Activated CD4-positive, alpha-beta memory T cell treated with anti-CD3 and anti-CD28 coated beads for 36 hours (primary cell): ENCODE measurements at places on chromosomes 4 and X. TPM values are rescaled to one million over a fixed set of nuclear protein-coding genes. Genes with fewer than 3 reads are reported as not detected.

- H3K4me3 ChIP-seq, result no peak overlapping the region
- H3K27me3 ChIP-seq, result no peaks in the 10 kb centered on the region
- H3K36me3 ChIP-seq, result no peaks in the 10 kb centered on the region
- no peak for DNase-seq
- no peaks in the 10 kb centered on the region for H3K4me1 ChIP-seq
Observed at GRCh38 chrX:79573760-79574159, 206.6 kb upstream of the ITM2A start.

- DNase-seq, result peak; percentile 59
- peak overlapping the region; percentile 69 for H3K4me3 ChIP-seq
- H3K4me1 ChIP-seq, result peaks cover 92% of the 10 kb centered on the region
- peaks cover 41% of the 10 kb centered on the region for H3K36me3 ChIP-seq
- no peaks in the 10 kb centered on the region for H3K27me3 ChIP-seq
- peak overlapping the region; percentile 90 for H3K27ac ChIP-seq
Observed at GRCh38 chrX:1466971-1467561, 14.4 kb upstream of the ASMTL start.

DNA sequence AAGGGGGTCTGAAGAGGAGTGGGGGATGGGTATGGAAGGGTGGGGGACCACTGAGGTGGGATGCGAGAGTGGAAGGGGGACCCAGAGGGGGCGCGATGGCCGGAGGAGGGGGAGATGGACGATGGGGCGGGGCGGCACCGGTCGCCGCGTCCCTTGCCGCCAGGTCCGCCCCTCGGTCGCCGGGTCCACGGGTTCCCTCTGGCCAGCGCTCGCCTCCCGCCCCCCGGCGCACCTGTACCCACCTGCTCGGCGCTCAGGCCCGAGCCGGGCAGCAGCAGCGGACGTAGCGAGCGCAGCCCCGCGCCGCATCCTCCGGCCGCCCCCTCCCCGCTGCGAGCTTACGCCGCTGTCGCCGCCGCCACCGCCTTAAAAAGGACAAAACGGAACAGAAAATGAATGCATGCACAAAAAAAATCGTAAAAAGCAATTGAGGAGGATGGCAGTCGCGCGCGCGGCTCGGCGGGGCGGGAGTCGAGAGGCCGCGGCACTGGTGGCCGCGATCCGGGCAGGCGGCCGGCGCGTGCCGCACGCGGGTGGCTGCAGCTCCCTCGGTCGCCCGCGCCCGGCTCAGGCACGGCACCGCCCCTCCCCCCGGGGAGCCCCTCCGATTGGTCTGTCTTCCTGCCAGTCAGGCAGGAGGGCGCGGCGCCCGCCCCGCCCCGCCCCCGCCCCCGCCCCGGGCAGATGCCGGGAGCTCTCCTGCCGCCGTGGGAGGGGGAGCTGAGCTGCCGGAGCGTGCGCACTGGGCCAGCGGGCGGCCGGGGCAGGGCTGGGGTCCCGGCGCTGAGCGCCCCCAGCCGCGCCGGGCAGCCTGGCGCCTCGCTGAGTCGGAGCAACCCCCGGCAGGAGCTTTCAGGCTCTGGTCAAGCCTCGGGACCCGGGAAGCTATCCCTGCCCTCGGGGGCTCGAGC, at the start of gene JAKMIP1:
JAKMIP1 (minus strand) TSS at position 539 of the 911 bp plus-strand sequence. CDS start 87,699 bp downstream, outside the sequence.
- H3K4me1 ChIP-seq, result peaks cover 35% of the 10 kb centered on the region
- peaks cover 7% of the 10 kb centered on the region for H3K36me3 ChIP-seq
- H3K27ac ChIP-seq, result peak within 1 kb of the TSS; percentile 74
- peak; percentile 93 for DNase-seq
- H3K27me3 ChIP-seq, result peaks cover 15% of the 10 kb centered on the region
- peak within 1 kb of the TSS; percentile 80 for H3K4me3 ChIP-seq

DNA sequence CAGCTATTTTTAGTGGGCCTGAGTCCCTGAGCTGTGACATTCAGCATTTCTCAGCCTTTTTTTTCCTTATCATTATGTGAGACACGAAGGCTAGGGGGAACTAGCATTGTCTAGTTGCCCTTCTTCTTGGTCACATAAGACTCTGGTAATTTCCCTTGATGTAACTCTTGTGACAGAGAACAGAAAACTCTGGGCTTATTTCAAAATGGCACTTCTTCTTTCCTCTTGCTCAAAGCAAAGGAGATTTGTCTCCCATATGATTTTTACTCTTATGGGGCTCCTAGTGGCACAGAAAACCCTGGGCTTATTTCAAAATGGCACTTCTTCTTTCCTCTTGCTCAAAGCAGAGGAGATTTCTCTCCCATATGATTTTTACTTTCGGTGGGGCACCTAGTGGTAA, 14.7 kb downstream of the ATXN3L start:
- no peak for DNase-seq
- no peaks in the 10 kb centered on the region for H3K27me3 ChIP-seq
- H3K27ac ChIP-seq, result no peak overlapping the region

DNA sequence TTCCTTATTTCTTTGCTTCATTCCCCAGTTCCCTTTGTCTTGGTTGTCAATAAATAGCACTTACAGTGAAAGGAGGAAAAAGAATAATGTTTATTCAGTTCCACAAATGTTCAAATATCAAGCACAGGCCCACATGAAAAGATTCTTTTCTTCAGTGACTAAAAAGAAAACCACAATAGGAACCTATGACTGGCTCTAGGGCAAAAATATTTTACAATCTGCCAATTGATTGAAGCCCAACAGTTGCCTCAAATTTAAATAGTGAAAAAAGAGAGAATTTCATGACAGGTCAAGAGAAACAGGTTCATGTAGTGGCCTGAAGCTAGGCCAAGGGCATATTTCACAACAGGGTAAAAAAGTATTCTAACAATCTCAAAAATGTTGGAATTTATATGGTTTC, 553.8 kb downstream of the CENPC start:
- H3K27ac ChIP-seq, result no peak overlapping the region
- no peak for DNase-seq
- H3K4me3 ChIP-seq, result no peak overlapping the region
- H3K36me3 ChIP-seq, result no peaks in the 10 kb centered on the region
- H3K27me3 ChIP-seq, result no peaks in the 10 kb centered on the region
- no peaks in the 10 kb centered on the region for H3K4me1 ChIP-seq

DNA sequence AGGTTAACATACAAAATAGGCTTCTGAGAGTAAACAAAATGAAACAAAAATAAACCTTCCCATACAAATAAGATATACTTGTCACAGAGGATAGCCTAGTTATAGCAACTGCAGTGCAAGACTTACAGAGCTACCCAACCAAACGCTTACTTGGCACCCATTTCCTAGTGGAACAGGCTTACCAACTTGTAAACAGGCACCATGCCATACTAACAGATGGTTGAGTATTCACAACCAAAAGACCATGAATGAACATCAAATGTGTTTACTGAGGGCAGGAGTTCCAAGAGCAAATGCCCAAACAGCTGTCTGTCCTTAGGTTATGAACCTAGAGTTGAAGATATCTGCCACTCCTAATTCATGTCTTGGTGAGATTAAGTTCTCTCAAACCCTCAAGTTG, 2629.2 kb downstream of the PCDH7 start:
- DNase-seq, result no peak
- no peak overlapping the region for H3K27ac ChIP-seq
- no peaks in the 10 kb centered on the region for H3K4me1 ChIP-seq
- no peak overlapping the region for H3K4me3 ChIP-seq
- H3K36me3 ChIP-seq, result no peaks in the 10 kb centered on the region
- H3K27me3 ChIP-seq, result no peaks in the 10 kb centered on the region

GRCh38 chr4:7388627-7389026, 46.1 kb downstream of the PSAPL1 start:
- H3K36me3 ChIP-seq, result no peaks in the 10 kb centered on the region
- no peak for DNase-seq
- H3K27ac ChIP-seq, result no peak overlapping the region

- no peak overlapping the region for H3K27ac ChIP-seq
- peaks cover 7% of the 10 kb centered on the region for H3K27me3 ChIP-seq
- H3K36me3 ChIP-seq, result no peaks in the 10 kb centered on the region
- H3K4me3 ChIP-seq, result no peak overlapping the region
Observed at GRCh38 chr4:48445704-48446103, 37.4 kb upstream of the SLC10A4 start.

- DNase-seq, result no peak
- H3K36me3 ChIP-seq, result no peaks in the 10 kb centered on the region
- H3K27me3 ChIP-seq, result no peaks in the 10 kb centered on the region
- no peaks in the 10 kb centered on the region for H3K4me1 ChIP-seq
- no peak overlapping the region for H3K4me3 ChIP-seq
Observed at GRCh38 chrX:6708676-6709380, 173.9 kb upstream of the VCX3A start.

DNA sequence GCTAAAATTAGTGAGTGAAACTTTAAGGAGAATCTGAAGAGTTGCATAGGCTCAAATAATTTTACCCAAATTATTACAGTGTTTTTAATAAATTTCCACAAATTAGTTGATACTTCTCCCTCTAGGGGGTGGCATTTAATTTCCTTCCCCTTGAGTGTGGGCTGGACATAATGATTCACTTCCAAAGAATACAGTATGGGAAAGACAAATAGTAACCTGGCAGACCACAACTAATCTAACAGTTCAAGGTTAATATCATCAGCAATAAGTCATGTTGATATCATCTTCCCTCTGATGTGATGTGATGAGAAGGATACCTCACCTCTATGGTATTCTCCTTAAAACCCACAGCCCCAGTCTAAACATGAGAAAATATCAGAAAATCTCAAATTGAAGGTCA, 15.5 kb downstream of the PFKFB1 start:
- H3K4me1 ChIP-seq, result no peaks in the 10 kb centered on the region
- H3K36me3 ChIP-seq, result no peaks in the 10 kb centered on the region
- no peak overlapping the region for H3K4me3 ChIP-seq
- no peak for DNase-seq
- no peaks in the 10 kb centered on the region for H3K27me3 ChIP-seq

DNA sequence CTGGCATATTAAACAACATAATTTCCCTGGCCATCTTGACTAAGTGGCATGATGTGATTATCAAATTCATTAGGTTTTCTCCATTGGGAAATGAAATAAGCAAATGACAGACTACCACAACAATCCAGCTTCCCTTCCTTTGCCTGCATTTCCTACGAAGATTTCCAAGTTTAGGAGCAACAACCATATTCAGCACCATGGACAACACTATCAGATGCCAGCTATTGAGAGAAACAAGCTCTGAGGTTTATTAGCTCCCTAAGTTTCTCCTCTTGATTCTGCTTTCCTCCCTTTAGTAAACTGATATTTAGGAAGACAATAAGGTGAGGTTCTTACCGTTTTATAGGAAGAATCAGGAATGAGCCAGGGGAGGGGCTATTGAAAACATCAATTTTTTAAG, 36.2 kb downstream of the DCX start:
- no peak overlapping the region for H3K4me3 ChIP-seq
- H3K36me3 ChIP-seq, result no peaks in the 10 kb centered on the region
- no peak for DNase-seq

GRCh38 chr4:189436207-189436606, 504.5 kb upstream of the FRG1 start:
- DNase-seq, result no peak
- H3K27me3 ChIP-seq, result no peaks in the 10 kb centered on the region
- H3K36me3 ChIP-seq, result no peaks in the 10 kb centered on the region
- no peaks in the 10 kb centered on the region for H3K4me1 ChIP-seq
- no peak overlapping the region for H3K27ac ChIP-seq
- no peak overlapping the region for H3K4me3 ChIP-seq

DNA sequence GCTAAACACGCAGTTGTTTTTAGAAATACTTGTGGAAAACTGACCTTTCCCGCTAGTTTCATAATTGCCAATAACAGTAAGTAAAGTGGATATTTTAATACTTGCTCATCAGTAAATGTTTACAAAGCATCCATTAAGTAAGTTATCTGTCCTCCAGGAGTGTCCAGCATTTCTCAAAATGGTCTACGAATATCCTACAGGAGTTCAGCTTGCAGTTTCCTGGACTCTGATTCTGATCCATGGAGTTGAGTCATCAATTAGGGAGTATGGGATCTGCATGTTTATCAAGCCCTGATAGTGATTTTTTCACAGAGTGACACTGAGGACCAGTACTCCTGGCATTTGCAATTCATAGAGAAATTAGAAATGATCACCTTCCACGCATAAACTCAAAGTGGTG, 325.2 kb upstream of the AADAT start:
- no peaks in the 10 kb centered on the region for H3K4me1 ChIP-seq
- no peak overlapping the region for H3K4me3 ChIP-seq
- H3K27me3 ChIP-seq, result no peaks in the 10 kb centered on the region
- no peaks in the 10 kb centered on the region for H3K36me3 ChIP-seq

DNA sequence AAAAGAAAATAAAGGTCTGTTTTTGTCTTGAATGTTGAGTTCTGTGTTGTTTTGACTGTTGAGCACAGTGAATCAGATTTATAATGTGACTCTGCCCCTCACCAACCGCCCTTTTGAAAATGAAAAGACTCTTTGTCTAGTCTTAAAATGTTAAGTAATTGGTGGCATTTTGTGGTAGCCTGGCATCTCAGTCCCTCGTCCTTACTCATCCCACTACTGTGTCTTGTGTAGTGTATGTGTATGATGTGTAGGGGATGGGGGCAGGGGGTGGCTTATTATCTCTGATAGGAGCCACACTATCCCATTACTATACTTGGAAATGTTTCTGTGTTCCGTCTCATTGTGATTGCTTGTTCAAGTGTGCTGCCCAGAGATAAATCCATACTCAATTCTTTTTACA, 12.2 kb downstream of the KLHL34 start:
- no peak overlapping the region for H3K4me3 ChIP-seq
- H3K27me3 ChIP-seq, result no peaks in the 10 kb centered on the region
- no peak for DNase-seq

GRCh38 chr4:6955261-6955911, 45.8 kb downstream of the TBC1D14 start:
- H3K4me1 ChIP-seq, result peaks cover 33% of the 10 kb centered on the region
- H3K4me3 ChIP-seq, result no peak overlapping the region
- DNase-seq, result no peak
- H3K36me3 ChIP-seq, result no peaks in the 10 kb centered on the region

DNA sequence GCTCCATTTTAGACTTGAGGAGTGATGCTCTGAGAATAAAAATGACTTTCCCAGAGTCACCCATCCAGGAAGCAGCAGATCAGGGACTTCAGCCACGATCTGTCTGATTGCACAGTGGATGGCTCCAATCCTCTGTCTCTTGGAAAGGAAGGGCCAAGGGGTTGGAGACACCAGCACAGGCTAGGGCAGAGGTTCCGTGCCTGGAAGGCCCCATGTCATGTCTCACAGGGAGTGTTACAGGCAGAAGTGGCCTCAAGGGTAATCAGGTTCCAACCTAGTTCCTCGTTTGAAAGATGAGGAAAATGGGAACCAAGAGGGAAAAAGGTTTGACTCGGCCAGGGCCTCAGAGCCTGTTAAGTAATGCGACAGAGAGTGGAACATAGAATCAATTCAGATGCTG, 160.0 kb downstream of the EFNB1 start:
- H3K27me3 ChIP-seq, result no peaks in the 10 kb centered on the region
- H3K4me1 ChIP-seq, result no peaks in the 10 kb centered on the region
- no peak overlapping the region for H3K4me3 ChIP-seq
- H3K27ac ChIP-seq, result no peak overlapping the region

- no peak overlapping the region for H3K27ac ChIP-seq
- no peak overlapping the region for H3K4me3 ChIP-seq
- no peaks in the 10 kb centered on the region for H3K36me3 ChIP-seq
- H3K4me1 ChIP-seq, result no peaks in the 10 kb centered on the region
Observed at GRCh38 chr4:105613306-105613705, 60.9 kb downstream of the ARHGEF38 start.

GRCh38 chr4:150960818-150961217, 54.3 kb downstream of the LRBA start:
- peaks cover 33% of the 10 kb centered on the region for H3K36me3 ChIP-seq
- no peaks in the 10 kb centered on the region for H3K27me3 ChIP-seq
- H3K4me1 ChIP-seq, result peaks cover 47% of the 10 kb centered on the region
- peak; percentile 81 for DNase-seq

NKX6-1 gene
- total RNA-seq, result not detected

TRIM60 gene
- not detected for total RNA-seq

FGF13 gene
- total RNA-seq, result not detected

SORCS2 gene
- 0.07 TPM for total RNA-seq

NCBP2L gene
- not detected for total RNA-seq

SOWAHB gene
- not detected for total RNA-seq

MTNR1A gene
- total RNA-seq, result not detected

NSG1 gene
- 11.4 TPM for total RNA-seq
